ENCODE measurements at places on chromosomes 16 and 17.

DNA sequence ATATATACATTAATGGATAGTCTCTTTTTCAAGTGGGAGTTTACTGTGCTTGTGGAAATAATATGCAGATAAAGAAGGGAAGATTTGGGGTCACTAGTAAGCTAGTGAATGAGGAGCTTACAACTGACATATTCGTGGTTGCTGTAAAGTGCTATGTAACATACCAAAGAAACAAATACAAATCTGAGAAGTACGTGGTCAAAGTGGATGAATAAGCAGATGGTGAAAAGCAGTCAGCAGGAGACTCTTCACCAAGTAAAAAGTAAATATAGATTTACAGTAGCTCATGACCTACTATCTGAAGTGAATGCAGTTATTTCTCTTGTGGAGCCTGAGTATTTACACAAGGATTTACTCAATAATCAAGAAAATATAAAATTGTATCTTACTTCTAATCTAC is 136.6 kb upstream of the ELAC2 start:
- DNase-seq, result no peak

DNA sequence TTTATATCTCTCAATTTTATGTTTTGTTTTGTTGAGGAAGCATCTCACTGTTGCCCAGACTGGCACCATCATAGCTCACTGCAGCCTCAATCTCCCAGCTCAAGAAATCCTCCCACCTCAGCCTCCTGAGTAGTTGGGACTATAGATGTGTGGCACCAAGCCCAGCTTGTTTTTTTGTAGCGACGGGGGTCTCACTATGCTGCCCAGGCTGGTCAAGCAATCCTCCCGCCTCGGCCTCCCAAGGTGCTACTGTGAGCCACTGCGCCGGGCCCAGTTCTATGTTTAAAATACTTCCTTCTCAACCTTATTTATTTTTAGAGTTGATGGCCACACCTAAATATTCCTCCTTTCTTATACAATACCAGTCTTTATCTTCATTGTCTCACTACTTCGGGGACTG is 1.9 kb upstream of the NFE2L1 start:
- DNase-seq, result no peak

GRCh38 chr17:28920201-28920600 is 17.3 kb upstream of the DHRS13 start:
- DNase-seq, result no peak

DNA sequence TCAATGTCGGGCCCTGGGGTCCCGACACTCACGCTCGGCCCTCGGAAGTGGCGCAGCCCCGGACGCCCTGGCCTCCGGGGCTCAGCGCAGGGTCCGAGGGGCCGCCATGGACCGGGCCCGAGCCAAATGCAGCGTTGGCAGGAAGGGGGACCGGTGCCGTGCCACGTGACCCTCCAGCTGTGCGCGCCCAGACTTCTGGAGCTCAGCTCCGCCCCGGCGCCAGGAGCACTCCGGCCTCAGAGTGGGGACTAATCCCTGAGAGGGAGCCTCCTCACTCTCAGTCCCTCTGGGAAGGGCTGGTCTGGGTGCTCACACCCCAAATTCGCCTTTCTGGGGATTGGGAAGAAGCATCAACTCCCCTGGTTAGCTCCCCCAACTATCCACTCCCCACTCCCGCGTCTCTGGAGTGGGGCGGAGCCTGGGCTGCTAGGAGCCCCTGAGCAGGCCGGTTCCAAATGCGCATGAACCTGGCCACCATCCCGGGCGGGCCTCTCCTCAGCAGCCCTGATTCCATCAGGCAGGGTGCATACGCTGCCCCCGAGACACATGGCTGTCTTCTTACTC is at the start of gene B3GNT9:
Gene B3GNT9 (minus strand): TSS at position 166 of the 564 bp plus-strand sequence. CDS start 513 bp downstream, outside the sequence.
- no peak for DNase-seq

DNA sequence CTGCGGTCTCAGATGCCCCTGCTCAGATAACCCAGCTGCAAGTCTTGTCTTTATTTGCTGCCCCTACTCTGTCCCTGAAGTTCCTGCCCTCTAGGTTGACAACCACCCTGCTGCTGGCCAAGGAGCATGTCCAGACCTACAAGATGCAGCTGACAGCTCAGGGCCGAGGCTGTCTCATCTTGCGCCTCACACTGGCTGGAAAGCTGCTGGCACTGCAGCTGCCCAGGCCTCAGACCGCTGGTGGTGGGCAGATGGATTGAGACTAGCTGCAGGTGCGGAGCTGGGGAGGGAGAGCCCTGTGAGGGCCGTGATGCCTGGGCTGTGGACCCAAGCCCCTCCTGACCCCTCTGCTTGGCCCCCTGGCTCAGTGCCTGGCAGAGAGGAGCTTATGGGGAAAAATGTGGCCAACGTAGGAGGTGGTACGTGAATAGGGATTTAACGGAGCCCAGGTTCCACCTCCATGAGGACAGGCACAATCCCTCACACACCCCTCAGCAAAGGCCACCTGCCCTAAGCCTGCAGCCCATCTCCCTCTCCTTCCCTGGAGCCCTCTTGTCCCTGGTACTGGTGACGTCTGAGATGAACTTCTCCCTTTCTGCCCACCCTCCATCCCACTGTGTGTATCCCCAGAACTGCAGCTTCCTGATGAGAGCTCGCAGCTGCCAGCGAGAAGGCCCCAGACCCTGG is 8.3 kb upstream of the GALK1 start:
- DNase-seq, result no peak

GRCh38 chr17:79292501-79292900 is 217.9 kb downstream of the ENGASE start:
- no peak for DNase-seq

- DNase-seq, result no peak
Observed at GRCh38 chr16:87201052-87201451, 116.1 kb downstream of the C16orf95 start.

- no peak for DNase-seq
Observed at GRCh38 chr16:85573696-85574641, 39.2 kb upstream of the GSE1 start.

GRCh38 chr16:88464447-88465318 is 11.6 kb downstream of the ZFPM1 start:
- DNase-seq, result no peak

- DNase-seq, result no peak
Observed at GRCh38 chr17:9905078-9905415, at the start of gene RCVRN. Gene RCVRN, minus strand, starts transcription at chr17:9905271. Its CDS starts 91 bp downstream, at chr17:9905180.

- DNase-seq, result no peak
Observed at GRCh38 chr17:80431246-80432195, 16.6 kb downstream of the ENDOV start.

GRCh38 chr17:51873302-51873701 is 285.2 kb downstream of the CA10 start:
- DNase-seq, result no peak

DNA sequence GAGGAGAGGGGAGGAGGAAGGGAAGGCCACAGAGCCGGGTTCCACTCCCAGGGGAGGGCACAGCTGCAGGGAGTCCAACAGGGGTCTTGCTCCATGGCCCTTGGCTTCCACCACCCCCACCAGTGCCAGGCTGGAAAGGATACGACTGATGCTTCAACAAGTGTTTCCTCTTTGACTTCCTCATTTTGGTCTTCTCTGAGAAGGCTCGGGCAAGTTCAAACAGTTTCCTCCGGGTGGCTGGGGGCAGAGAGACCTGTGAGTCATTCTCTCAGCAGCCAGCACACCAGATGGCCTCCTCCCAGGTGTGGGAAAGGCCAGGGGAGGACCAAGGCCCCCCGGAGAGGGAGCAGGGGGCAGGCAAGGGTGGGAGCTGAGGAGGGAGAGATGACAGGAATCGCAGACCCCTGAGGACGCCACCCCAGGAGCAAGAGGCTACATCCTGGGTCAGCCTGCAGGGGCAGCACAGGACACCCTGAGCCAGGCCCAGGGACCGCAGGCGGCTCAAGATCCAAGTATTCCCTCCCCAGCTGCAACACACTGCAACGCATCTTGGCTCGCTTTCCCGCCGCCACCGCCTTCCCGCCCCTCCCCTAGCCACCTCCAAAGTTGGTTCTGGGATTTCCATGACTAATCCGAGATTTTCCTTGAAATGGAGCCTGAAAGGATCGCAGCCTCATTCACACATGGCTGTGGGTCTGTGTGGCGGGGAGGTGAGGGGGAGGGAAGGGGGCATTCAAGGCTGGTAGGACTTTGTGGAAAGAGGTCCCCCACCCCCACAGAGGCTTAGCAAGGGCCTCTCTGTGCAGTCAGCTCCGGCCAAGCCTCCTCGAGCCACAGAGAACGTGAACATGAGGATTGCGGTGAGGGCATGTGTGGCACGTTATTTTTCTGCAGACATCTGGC is 18.4 kb upstream of the MRPS23 start:
- no peak for DNase-seq

- no peak for DNase-seq
Observed at GRCh38 chr17:17852930-17853329, 16.1 kb upstream of the SREBF1 start.

DNA sequence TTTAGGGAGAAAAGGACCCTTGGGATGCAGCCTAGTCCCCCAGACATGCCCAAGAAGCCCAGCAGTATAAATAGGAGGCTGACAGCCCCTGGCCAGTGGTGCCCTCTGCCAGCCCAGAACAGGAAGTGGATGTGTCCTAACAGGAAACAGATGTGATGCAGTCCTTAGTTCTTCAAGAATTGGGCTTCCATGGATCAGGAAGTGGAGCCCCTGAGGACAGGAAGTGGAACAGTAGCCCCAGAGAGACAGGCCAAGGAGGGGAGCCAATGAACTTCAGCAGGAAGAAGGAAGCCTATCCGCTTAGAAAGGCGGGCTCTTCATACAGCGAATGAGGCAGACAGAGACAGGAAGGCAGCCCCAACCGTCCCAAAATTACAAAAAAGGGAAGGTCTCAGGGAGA is 7.2 kb downstream of the CTF1 start:
- no peak for DNase-seq

DNA sequence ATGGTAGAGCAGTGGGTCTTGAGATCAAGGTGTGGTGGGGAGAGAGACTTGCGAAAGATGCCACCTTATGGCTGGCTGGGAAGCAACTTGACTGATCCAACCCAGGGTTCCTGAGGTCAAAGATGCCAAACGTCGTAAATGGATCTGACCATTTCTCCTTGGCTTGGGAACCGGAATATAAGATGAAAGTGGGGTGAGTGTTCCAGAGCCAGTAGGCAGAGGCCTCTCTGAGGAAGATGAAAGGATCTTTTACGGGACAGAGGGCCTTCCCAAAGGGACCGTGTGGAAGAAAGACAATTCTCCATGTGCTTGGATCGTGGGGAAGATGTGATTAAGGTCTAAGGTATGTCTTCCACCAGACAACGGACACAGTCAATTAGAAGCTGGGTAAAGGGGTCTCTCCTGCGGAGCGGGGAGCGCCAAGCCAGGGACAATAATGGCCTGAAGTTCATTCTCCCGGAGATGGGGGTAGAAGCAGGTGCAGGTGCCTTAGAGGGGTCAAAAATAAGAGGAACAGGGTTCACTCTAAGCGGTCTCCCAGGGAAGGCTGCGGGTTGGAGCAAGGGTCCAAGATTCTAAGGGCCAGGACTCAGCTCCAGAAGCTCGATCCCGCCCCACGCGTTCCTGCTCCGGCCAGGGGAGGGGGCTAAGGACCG is 800 bp downstream of the FXR2 start:
- no peak for DNase-seq

DNA sequence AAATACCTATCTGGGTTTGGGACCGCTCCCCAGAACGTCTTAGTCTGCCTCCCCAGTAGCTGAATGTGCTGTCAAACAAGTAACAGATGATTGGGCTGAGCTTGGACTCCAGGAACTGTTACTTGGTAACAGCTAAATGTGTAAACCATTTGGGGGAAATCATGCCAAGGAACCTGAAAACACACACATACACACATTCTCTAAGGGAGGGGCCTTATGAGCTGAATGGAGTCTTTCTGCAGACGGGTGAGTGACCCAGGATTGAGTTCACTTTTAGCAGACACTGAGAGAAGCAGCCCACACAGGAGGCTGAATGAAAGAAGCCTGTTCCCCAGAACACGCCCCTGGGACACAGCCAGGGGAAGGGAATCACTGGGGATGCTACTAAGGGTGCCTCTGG is 1.6 kb downstream of the ACLY start:
- no peak for DNase-seq

- no peak for DNase-seq
Observed at GRCh38 chr17:1331708-1332107, 52.2 kb downstream of the TRARG1 start.

- DNase-seq, result no peak
Observed at GRCh38 chr16:57084996-57085395, 7.4 kb upstream of the CPNE2 start.

DNA sequence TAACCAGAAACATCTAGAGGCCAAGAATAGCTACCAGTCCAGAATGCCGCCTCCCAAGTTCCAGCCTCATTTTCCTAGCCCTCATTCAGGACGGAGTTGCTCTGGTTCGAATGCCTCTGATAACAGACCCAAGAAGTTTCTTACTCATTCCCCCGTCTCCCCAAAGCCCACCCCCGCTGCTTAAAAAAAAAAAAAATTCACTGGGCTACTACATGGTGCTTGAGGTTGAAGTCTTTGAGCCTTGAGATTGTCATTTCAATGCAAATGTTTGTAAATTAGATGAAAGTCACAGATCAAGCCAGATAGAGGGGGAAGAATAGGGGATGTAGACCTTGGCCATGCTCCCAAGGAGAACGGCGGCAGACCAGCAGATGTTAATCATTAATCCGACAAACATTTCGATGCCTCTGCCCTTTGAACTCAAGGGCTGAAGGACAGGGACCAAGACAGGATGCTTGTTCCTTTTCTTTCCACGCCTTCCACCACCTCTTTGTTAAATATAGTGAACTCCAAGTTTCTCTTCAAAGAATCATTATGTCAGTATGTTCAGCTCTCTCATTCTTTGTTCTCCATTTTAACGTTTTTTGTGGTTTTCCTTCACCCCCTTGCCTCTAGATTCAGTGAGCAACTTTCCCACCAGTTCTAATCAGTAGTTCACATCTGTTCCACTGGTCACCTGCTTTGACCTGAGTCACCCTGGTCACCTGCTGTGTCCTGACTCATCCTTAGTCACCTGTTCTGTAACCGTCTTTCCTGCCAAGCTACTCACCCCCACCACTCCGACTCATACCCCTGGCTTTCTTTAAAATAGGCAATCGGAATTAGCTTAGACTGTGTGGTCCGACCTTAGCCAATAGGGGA is 190.3 kb downstream of the CPPED1 start:
- DNase-seq, result peak; percentile 22

DNA sequence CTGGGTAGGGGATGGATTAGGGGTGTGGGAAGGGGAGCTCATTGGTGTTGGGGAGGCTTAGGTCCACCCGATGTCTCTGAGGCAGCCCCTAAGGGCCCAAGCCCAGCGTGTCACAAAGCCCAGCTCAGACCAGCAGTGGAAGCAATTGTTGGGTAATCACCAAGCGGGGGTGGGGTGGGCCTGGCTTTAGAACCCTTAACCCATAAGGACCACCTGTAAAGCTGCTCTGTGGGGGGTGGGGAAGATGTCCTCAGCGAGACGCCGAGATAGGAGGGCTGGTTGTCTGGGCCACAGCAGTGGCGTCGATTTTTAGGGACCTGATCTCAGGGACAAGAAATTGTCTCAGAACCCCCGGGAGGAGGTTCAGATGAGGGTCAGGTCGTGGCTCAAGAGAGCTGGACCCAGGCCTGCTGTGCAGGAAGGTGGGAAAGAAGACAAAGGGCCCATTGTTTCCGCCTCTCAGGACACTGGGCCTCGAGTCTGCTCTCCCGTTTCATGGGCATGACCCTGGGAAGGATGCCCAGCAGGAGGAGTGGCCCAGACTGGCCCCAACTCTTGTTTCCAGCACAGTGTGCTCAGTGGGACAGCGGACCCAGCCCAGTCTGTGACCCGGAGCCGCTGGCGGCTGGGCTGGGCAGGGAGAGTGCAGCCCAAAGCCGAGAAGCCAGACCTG is 15.9 kb downstream of the ST6GALNAC2 start:
- DNase-seq, result no peak

GRCh38 chr16:24117680-24118079 is 138.5 kb upstream of the CACNG3 start:
- DNase-seq, result no peak
